ENCODE measurements at places on chromosomes 3 and 15.

DNA sequence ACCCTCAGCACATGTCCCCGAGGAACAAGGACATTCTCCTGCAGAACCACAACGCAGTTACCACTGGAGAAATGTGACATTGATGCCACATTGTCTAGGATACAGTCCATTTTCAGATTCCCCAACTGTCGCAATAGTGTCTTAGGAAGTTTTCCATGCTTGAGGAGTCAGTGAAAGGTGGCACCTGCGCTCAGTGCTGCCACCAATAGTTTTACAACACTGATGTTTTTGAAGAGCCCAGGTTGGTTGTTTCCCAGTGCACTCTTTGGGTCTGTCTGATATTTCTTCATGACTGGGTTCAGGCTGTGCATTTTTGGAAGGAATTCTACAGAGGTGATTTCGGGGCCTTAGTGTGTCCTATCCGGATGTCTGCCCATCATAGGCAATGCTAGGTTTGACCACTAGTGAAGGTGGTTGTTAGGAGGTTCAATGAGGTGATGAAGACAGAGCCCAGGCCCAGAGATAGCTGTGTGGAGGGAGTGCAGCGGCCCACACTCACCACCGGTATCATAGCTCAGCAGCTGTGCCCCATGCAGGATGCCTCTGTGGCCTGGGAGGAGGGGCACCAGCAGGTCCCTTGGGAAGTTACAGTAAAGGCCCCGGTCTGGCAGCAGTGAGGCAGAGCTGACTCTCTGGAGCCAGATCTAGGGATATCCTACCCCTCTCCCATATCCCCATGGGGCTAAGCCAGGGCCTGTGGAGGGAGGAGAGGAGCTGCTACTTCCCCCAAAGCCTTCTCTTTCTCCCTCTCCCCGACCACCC is 96.6 kb downstream of the DNAJB8 start:
- DNase-seq = no peak

- no peak for DNase-seq
Observed at GRCh38 chr3:16330351-16330750, 65.3 kb downstream of the OXNAD1 start.

- DNase-seq = no peak
Observed at GRCh38 chr15:69092159-69092558, 68.3 kb upstream of the GLCE start.

- DNase-seq = no peak
Observed at GRCh38 chr3:112005091-112005672, 6.5 kb downstream of the TAGLN3 start.

- no peak for DNase-seq
Observed at GRCh38 chr3:6254490-6254889, 606.4 kb upstream of the GRM7 start.

DNA sequence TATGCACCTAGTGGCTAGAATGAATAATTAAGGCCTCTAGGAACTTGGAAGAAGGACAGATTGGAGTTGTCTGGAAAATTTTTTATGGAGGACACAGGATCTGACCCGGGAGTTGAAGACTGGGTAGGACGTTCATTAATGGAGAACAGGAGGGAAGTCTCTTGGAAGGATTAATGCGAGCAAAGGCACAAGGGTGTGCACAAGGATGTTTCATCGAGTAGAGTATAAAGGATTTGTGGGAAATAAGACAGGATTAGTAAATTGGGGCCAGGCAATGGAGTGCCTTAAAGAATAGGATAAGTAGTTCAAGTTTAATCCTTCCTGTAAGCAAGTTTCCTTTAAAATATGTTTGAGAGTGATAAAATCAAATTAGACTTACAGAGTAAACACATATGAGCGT is 14.6 kb downstream of the LMOD3 start:
- no peak for DNase-seq

DNA sequence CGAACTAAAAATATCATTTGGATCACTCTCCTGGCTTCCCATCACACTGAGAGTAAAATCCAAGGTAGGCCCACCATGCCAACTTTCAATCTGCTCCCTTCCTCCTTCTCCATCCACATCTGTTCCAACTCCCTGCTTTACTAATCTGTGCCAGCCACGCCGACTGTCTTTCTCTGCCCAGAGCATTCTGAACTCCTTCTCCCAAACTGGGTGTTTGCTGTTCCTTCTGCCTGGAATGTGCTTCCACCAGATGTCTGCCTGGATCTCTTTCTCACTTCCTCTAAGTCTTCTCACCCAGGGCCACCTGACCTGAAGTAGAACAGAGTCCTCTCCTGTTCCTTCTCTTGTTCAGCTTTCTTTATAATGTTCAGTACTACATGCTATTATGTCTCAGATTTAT is 5.6 kb upstream of the ARL8B start:
- no peak for DNase-seq

DNA sequence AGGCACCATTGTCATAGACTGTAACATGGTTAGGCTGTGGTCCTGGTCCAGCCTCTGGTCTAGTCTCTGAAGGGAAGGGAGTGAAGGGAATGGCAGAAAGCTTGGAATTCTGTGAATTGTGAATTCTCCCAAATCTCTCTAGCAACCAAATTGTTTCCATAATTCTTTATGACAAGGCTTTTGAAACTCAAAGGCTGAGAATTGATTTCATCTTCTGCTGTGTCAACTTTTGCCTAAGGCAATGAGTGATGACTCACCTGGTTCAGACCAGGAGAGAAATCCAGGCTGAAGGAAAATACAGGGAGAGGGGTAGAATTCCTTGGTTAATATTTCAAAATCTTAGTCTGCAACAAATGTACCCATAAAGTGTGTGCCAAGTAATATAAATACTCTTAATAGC is 82.6 kb upstream of the ADPGK start:
- no peak for DNase-seq

DNA sequence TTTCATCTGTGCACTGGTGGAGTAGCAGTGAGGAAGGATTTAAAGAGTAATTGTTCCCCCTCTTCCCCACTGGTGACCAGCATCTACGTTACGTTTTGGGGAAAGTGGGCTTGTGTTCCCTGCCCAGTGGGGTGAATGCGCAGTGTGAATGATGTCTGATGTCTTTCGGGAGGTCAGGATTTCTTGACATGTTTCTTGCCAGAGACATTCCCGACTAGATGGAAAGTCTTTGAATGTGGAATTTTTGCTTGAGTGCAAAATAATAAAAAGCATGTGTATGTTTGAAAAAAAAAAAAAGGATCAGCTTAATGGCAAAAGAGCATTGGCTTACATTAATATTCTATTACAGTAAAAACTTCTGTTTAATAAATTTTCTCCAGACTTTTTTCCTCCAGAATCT is 632.2 kb downstream of the FOXP1 start:
- DNase-seq = no peak

Measured in stimulated activated CD8-positive, alpha-beta memory T cell treated with anti-CD3 and anti-CD28 coated beads, Interleukin-2, amount 100 ng/mL, for 1 hour (primary cell).